ENCODE measurements at places on chromosomes 5 and 9.

DNA sequence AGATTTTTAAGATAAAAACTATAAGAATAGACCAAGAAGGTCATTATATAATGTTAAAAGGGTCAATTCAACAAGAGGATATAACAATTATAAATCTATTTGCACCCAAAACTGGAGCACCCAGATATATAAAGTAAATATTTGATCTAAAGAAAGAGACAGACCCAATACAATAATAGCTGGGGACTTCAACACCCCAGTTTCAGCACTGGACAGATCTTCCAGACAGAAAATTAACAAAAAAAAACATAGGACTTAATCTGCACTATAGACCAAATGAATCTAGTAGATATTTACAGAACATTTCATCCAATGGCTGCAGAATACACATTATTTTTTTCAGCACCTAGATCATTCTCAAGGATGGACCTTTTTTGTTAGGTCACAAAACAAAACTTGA, 331.9 kb downstream of the SPOCK1 start:
- DNase-seq: no peak

DNA sequence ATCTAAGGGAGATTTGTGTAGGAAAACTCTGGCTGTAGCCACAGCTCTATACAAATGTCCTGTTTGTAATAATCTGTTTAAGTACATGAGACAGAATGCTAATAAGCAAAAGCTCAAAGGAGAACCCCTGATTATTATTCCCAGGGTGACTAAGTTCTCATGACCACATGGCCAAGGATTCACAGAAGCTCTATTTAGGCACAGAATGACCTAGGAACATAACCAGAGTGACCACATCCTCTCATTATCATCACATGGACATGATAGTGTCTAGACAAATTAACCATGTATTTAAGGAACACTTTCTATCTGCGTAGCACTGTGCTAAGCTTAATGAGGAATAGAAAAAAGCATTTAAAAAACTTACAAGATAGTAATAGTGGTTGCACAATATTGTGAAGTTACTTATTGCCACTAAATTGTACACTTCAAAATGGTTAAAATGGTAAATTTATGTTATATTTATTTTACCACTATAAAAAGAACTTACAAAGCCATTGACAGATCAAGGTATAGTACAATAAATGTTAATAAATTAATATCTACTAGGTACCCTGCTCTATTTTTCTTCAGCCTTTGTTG, 56.3 kb downstream of the STX17 start:
- no peak for DNase-seq

DNA sequence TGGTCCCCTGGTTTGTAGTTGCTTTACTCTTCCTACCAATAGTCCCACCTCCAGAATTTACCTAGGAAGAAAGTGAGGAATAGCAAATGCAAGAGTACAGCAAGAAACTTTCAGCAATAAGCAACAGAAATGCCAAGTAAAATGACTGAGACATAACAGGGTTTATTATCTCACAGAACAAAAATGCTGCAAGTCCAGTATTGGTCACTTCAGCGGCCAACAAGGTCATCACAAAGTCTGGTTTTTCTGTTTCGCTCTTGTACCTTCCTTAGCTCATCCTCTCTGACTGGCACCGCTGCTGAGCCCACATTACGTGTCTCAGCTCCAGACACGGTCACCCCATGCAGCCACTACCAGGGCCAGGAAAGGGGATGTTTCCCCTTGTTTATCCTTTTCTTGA, 82.7 kb downstream of the RFK start:
- DNase-seq: no peak

DNA sequence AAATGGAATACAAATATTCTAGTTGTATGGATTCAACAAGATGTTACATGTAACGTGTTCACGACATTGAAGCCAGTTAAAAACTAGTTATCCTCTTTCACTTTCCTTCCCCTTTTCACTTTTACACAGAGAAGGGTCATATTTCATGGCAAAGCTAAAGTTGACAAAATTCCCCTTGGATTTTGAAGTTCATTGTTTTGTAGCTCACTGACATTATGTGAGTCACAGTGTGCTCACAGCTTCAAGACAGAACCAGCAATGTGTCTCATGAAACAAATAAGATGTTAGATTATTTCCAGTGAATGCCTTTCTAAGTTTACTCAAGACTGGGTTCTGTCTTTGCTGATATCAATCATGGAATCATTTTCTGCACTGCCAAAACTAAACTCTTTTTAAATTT, 535.5 kb upstream of the GRIN3A start:
- no peak for DNase-seq

- DNase-seq: no peak
These were observed 19.2 kb downstream of the DAPK1 start for GRCh38 chr9:87516926-87517290.

DNA sequence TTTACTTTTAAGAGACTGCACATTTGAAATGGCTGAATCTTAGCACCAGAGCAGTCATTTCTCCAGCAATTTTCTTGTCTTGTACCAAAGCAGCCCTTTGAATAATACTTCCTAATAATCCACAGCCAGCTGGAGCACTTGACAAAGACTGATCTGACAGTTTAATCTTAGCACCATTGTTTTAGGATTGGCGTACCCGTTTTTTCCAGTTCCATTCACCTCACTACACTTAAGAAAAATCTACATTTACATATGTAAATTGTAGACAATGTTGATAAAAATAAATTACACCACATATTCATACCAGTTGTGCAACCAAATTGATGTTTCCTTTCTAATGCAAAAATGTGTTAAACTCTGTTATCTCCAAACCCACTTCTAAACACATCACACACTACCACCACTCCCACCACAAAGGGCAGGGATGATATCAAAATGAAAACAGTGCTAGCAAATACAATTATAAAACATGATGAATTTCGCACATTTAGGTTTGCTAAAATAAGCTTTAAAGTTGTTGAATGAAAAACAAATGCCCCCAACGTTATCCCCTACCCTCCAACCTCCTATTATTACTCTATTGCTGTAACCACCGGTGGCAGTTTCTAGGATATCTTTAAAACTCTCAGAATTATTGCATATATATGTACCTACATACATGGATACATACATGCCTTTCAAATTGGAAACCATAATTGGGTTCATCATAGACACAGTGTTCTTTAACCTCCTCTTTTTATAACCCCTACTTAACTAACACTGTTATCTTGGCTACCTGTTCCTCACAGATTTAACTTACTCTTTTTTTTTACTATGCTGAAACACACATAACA, 21.5 kb downstream of the SERINC5 start:
- DNase-seq: no peak

- DNase-seq: no peak
These were observed 18.9 kb upstream of the ORM1 start for GRCh38 chr9:114303977-114304376.

Measured in iPS DF 6.9 (cell line).